Right forelimb (tissue), 1 donor: ENCODE measurements at places on chromosomes 7 and 10.

DNA sequence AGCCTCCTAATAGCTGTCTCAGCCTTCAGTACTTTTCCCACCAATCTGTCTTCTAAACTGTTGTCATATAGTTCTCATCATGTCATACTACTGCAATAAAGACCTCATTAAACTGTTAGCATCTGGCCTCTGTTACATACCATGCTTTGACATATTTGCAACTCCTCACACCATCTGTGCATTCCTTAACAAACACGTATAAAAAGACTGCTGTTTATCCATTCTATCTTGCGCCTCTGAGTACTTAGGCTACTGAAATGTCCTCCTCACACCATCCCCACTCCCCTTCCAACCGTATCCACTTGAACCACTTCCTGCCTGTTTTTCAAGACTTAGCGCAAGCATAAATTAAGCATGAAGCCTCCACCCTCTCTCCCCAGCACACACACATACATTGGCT is 41.6 kb downstream of the SLC16A9 start:
- DNase-seq, result no peak

GRCh38 chr7:135744938-135745702 is 3.5 kb downstream of the FAM180A start:
- no peak for DNase-seq

- DNase-seq, result no peak
Measured at GRCh38 chr7:33428415-33428814, 299.1 kb downstream of the BBS9 start.

DNA sequence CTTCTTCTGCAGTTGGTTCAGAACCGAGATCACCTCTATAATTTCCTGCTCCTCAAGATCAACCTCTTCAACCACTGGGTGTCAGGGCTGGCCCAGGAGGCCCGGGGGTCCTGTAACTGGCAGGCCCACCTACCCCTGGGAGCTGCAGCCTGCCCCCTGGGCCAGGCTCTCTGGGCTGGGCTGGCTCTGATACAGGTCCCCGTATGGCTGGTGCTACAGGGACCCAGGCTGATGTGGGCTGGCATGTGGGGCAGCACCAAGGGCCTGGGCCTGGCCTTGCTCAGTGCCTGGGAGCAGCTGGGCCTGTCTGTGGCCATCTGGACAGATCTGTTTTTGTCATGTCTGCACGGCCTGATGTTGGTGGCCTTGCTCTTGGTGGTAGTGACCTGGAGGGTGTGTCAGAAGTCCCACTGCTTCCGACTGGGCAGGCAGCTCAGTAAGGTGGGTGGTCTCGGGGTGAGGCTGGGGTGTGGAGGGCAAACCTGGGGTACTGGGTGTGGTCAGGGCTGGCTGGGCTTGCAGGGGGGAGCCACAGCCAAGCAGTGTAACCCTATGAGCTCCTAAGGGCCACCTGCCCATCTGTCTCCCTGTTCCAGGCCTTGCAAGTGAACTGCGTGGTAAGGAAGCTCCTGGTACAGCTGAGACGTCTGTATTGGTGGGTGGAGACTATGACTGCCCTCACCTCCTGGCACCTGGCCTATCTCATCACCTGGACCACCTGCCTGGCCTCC is 4.2 kb downstream of the TMEM270 start:
- no peak for DNase-seq

GRCh38 chr7:149321978-149322541 is 60.1 kb downstream of the ZNF783 start:
- DNase-seq, result no peak

GRCh38 chr10:86265895-86266259 is 100.7 kb downstream of the GRID1 start:
- DNase-seq, result peak; percentile 18

DNA sequence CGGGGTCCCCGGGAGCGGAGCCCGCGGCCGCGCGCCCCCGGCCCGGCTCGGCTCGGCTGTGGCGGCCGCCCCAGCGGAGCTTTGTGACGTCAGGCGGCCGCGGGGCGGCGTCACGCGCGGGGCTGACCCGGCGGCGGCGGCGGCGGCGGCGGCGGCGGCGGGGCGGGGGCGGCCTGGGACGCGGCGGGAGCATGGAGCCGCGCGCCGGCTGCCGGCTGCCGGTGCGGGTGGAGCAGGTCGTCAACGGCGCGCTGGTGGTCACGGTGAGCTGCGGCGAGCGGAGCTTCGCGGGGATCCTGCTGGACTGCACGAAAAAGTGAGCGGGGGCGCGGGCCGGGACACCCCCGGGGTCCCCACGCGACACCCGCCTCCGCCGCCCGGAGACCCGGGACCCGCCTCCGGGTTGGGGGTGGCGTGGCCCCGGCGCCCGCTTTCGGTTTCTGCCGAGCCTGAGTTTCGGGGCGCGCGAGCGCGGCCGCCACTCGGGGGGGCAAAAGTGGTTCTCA is at the start of gene PWWP2B:
TSS of gene PWWP2B (plus strand) at position 165 of the 506 bp plus-strand sequence. CDS start at position 192, 27 bp downstream.
- DNase-seq, result no peak

DNA sequence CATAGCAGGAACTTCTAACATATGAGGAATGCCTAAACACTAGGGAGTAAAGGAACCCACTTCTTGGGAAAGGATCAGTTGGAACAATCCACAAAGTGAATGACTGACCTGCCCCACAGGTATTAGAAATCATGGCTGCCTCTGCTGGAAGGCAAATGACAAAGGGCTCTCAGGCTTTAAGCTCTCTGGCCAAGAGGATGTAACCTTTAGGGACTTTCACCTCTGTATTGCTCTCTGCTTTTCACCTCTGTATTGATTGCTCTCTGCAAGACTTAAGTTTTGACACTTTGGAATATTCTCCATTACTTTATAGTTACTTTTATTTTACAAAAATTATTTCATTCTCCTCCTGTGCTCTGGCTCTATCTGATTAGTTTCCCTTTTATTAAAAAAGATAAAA is 248.0 kb downstream of the LRRTM3 start:
- DNase-seq, result no peak

- no peak for DNase-seq
Measured at GRCh38 chr10:126734967-126735366, 64.5 kb upstream of the C10orf90 start.

GRCh38 chr10:70584909-70585544 is 17.5 kb downstream of the PRF1 start:
- peak; percentile 73 for DNase-seq

DNA sequence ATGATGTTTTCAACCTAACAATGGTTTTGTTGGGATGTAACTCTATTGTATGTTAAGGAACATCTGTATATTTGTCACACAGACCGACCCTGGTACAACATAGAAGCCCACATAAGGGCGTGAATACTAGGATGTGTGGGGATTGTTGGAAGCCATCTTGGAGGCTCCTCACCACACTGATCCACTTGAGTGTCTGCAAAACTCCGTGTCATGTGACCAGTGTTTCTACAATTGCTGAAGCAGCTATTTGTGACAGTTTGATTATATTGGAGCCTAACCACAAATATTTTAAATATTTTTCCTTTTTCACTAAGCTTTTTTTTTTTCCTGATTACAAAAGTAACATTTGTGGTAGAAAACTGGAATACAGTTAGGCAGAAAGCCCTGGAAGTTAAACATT is 27.9 kb downstream of the RALA start:
- no peak for DNase-seq

DNA sequence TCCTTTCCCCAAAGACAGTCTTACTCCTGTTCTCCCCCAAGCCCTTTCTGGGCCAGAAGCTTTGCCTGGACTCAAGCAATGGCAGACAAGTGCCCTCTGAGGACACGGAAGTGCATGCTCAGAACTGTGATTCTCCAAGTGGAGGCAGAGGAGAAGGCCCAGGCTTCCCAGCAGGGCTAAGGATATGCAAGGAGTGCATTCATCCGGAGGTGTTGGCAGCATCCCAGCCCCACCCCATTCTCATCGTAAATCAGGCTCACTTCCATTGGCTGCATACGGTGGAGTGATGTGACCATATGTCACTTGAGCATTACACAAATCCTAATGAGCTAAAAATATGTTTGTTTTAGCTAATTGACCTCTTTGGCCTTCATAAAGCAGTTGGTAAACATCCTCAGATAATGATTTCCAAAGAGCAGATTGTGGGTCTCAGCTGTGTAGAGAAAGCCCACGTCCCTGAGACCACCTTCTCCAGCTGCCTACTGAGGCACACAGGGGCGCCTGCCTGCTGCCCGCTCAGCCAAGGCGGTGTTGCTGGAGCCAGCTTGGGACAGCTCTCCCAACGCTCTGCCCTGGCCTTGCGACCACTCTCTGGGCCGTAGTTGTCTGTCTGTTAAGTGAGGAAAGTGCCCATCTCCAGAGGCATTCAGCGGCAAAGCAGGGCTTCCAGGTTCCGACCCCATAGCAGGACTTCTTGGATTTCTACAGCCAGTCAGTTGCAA is 1.4 kb upstream of the RBP3 start:
- DNase-seq, result no peak

DNA sequence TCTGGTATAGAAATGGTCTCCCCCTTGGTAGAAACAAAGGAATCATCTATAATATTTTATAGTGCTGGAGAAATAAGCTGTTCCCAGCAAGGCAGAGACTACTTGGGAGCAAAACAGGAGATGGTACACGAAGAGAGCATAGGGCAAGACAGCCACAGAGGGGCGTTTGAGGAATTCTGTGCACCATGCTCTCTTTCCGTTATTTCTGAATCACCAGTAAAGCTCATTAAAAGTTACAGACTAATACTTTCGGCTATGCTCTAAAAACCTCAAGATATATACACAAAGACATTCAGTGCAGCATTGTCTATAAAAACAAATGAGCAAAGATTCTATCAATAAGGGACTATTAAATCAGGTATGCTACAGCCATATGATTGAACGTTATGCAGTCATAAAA is 68.5 kb upstream of the FHIP2A start:
- DNase-seq, result no peak

GRCh38 chr7:6159097-6159483 is 113.3 kb downstream of the CYTH3 start:
- DNase-seq, result no peak

GRCh38 chr7:114691605-114692004 is 230.3 kb upstream of the MDFIC start:
- DNase-seq, result no peak

- no peak for DNase-seq
Measured at GRCh38 chr10:124238367-124238766, 145.0 kb upstream of the CHST15 start.

GRCh38 chr7:139490130-139490529 is 6.7 kb upstream of the KLRG2 start:
- DNase-seq, result no peak

DNA sequence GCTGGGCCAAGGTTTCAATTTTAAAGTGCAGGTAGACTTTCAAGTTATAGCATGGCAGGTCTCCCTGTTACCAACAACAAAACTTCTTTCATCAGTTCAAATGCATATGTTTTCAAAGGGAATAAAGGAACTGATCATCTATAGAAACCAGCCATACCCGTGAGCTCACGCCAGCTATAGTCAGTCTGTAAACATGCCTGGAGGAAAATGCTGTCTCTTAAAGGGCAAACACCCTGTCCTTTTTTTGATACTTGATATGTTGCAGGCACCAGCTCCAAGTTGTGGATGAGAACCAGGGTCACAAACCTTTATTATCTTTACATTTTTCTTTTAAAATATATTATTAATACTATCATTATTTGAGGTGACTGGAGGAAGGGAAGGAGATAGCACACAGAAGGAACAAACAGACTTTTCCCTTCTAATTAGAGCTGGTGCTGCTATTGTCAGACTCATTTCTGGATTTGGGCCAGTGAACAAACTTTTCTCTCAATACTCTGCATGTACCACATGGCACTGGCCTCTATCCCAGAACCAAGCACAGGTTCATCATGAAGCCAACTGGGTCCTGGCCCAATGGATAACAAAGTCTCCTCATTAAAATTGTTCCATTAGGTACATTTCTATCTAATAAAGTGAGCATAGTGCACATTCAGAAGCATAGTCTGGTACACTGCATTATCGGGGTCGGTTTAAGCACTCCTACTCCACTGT is 1102.4 kb downstream of the SORCS3 start:
- DNase-seq, result no peak
